ENCODE measurements at places on chromosomes 2 and 18. TPM values are rescaled to one million over a fixed set of nuclear protein-coding genes. Genes with fewer than 3 reads are reported as not detected.
A peak's percentile ranks its signal among the peaks of the same experiment; 100 is the strongest.

GRCh38 chr2:85053802-85054201, 79.4 kb upstream of the TCF7L1 start:
- peak; percentile 74 for DNase-seq

- no peak for DNase-seq
Observed at GRCh38 chr2:68740400-68740914, 5.8 kb downstream of the ARHGAP25 start.

The PLGLB2 gene
- 0.67 TPM for total RNA-seq

- DNase-seq, result no peak
Observed at GRCh38 chr2:18540872-18541271, 19.6 kb downstream of the RDH14 start.

DNA sequence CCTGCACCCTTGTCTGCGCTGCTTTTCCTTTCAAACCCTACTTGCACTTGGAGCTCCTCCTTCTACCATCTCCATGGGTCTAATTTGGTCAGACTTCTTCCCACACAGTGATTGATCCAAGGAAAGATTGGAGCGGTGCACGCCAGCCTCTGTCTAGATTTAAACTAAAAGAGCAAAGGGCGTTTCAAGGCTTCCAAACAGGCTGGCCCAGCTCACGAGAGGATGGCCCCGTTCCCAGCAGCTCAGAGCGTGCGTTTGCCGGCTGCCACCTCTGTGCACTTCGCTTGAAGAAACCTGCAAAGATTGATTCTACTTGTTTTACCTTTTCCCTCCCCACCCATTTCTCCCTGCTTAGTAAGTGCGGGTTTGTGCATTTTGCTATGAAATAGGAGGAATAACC, 78.8 kb upstream of the ALKAL2 start:
- no peak for DNase-seq

- no peak for DNase-seq
Observed at GRCh38 chr2:10837298-10838266, 25.0 kb upstream of the PDIA6 start.
